ENCODE measurements at places on chromosomes 12 and 14.

- DNase-seq, result no peak
Measured at GRCh38 chr14:81211844-81212243, 8.9 kb downstream of the GTF2A1 start.

- no peak for DNase-seq
Measured at GRCh38 chr14:105938055-105938863, 411.9 kb downstream of the TMEM121 start.

- no peak for DNase-seq
Measured at GRCh38 chr12:47789712-47790489, 16.9 kb downstream of the SLC48A1 start.

- no peak for DNase-seq
Measured at GRCh38 chr12:18753481-18754123, 15.7 kb downstream of the CAPZA3 start.

- DNase-seq, result no peak
Measured at GRCh38 chr14:64766430-64767151, 62.4 kb downstream of the PLEKHG3 start.

GRCh38 chr14:63705561-63706070, 22.2 kb downstream of the SGPP1 start:
- DNase-seq, result no peak

All from kidney capillary endothelial cell (primary cell).